ENCODE measurements at places on chromosomes 3 and 15. TPM values are rescaled to one million over a fixed set of nuclear protein-coding genes. Genes with fewer than 3 reads are reported as not detected.

The LRRC15 gene
- not detected for total RNA-seq

The NANOGP8 gene
- not detected for total RNA-seq

The A4GNT gene
- total RNA-seq = not detected

The AAGAB gene
- total RNA-seq = 51.5 TPM

The CCDC39 gene
- 0.14 TPM for total RNA-seq

Data from thoracic aorta endothelial cell (primary cell).